ENCODE measurements at places on chromosomes 5 and 9.

GRCh38 chr9:98602839-98603500 is 105.8 kb downstream of the GABBR2 start:
- DNase-seq = no peak

GRCh38 chr5:41009232-41009631 is 61.9 kb downstream of the MROH2B start:
- DNase-seq = no peak

DNA sequence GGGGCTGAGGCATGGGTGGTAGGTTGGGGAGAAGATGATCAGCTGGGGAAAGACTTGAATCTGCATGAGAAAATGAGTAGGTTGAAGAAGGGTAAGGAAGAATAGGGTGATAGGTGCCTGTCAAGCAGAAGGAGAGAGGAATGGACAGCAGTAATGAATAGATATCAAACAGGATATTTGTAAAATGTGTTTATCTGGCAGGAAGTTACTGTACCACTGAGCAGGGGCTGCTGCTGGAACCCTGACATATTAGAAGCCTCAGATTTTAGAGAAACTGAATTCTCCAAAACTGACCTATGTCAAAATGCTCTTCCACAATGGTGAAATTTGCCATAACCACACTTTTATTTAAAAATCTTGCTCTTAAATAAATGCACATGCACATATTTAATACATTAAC is 41.0 kb downstream of the CCDC192 start:
- no peak for DNase-seq

DNA sequence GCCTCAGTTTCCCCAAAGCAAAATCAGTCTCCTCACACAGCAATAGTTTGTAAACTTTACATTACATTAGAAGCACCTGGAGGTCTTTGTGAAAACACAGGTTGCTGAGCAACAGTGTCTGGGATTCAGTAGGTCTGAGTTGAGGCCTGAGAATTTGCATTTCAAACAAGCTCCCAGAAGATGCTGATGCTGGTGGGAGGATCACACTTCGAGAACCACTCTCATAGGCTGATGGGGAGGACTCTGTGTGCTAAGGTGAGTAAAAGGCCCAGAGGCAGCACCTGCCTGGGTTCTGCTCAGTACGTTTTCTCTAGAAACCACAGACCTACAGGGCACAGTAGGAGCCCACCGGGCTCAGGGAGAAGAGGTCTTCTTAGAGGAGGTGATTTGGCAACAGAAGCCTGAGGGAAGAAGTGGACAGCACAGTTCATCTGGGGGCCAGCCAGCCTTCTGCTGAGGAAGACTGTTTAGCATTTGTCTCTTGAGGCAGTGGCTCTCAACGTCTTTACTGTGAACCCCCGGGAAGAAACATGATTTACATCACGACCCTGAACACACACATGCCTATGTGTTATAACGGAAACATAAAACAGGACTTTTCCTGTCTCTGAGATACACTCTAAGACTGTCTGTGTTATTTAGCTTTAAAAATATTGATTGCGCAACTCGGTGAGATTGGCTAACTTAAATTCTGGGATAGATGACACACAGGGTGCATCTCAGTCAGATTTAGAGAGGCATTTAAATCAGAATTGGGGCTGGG is 24.8 kb upstream of the DENND1A start:
- no peak for DNase-seq

DNA sequence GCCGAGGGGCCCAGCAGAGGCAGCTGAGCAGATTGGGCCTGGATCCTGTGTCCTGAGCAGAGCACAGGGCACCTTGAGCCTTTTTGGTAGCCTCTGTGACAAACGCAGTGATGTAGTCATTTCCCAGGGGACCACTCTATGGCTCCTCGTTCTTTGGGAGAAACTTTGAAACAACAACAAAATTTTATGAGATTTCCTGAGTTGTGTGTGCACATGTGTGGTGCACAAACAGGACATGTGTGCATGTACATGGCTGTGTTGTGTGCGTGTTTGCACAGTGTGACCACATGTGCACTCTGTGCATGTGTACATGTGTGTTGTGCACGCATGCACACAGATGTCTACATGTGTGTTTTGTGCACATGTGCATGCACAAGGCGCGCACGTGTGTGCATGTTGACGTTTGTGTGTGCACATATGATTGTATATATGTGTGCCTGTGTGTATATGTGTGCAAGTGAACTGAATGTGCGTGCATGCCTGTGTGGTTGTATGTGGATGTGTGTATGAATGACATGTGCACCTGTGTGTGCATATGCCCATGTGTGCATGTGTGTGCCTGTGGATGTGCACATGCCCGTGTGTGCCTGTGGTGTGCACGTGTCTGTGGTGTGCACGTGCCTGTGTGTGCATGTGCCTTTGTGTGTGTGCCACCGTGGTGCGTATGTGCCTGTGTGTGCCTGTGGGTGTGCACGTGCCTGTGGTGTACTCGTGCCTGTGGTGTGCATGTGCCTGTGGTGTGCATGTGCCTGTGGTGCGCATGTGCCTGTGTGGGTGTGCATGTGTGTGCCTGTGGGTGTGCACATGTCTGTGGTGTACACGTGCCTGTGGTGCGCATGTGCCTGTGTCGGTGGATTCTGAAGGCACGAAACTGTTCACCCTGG is 221.6 kb downstream of the CACNA1B start:
- DNase-seq = no peak

DNA sequence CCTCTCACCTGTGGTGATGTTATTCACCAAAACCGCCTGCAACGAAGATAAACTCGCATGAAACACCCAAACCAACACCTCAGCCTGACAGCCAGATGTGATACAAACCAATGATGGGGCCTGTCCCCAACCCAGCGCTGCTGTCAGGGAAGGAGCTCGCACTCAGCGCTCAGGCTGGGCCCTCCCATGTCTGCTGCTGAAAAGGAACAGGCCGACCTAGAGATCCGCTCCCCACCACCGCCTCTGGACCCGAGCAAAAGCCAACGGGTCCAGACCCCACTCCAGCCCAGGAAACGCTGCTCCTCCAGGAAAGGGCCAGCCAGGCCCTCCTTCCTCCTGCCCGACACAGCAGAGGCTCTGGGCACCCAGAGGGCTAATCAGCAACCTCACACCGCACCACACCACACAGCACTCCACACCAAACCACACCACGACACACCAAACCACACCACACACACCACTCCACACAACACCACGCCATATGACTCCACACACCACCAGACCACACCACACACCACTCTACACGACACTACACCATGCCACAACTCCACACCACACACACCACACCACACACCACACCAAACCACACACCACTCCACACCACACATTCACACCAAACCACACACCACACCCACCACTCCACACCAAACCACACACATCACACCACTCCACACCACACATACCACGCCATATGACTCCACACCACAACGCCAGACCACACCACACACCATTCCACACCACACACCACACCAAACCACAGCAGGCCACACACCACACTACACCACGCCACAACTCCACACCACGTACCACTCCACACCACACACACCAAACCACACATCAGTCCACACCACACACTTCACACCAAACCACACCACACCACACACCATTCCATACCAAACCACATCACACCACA is 46.5 kb downstream of the GOLM1 start:
- no peak for DNase-seq

DNA sequence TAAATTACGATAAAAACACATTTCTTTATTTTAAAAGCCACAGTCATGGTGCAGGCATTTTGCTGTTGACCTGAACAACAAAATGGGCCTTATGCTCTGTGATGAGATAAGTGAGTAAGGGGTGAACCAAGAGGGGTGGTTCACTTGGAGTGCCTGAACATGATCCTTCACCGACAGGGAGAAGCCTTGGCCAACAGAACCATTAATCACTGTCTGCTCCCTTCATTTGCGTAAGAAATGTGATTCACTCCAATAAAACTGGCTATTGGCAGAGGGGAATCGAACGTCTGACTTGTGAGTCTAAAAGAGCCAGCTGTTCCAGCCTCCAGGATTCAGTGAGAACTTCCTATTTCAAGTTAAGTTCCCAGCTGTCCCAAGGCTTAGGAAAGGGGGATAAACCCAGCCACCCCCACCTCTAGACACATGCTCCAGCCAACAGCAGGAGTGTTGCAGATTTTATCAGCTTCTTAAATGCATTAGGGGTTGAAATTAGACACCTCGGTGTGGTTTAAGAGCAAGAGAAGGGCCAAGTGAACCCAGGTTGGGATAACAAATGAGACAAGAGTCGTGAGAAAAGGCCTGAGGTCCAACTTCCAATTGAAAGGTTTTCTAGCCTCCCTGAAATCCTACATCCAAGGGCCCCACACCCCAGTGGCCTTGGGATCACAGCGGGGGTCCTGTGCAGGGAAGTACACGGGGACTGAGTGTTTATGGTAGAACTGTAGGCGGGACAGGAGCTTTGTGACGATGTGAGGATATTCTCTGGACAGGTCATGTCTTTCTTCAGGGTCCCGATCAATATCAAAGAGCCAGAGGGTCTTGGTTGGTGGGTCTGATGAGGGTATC is 131.4 kb upstream of the LHFPL2 start:
- DNase-seq = no peak

- DNase-seq = no peak
These were observed 193.9 kb downstream of the RFK start for GRCh38 chr9:76200315-76200714.

- no peak for DNase-seq
These were observed 93.3 kb downstream of the TMEM174 start for GRCh38 chr5:73266176-73266738.

DNA sequence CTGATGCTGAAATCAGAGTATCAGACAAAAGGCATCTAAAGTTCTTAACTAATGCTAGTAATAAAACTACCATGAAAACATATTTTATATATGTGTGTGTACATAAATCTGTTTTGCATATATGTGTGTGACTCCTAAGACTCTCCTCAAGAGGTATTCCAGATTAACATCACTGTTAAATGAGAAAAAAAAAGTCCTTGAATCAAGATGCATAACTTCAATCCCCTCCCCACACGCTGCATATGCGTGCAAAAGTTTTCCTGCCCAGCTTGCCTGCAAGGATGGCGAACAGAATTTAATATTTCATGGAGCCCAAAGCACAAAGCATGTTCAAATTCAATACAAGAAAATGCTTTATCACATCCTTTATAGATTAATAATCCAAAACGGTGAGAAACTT is 34.7 kb downstream of the EFNA5 start:
- no peak for DNase-seq

GRCh38 chr5:21070858-21071257 is 1082.9 kb upstream of the CDH18 start:
- no peak for DNase-seq

DNA sequence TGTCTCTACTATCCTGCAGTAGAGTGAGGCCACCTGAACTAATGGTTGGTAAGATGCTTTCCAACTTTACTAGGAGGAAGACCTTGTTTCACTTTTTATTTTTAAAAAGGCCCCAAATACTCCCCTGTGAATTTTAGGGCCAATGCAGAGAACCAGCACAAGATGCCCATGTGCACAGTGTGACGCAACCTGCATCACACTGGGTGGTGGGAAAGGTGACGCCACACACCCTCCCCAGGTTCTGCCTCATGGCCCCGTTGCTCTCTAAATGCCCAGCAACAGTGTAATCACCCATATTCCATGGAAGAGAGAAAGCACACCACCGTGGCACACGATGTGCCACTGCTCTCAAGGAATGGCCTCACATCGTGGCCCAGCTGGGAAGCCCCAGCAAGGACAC is 6.4 kb downstream of the SURF4 start:
- DNase-seq = no peak

DNA sequence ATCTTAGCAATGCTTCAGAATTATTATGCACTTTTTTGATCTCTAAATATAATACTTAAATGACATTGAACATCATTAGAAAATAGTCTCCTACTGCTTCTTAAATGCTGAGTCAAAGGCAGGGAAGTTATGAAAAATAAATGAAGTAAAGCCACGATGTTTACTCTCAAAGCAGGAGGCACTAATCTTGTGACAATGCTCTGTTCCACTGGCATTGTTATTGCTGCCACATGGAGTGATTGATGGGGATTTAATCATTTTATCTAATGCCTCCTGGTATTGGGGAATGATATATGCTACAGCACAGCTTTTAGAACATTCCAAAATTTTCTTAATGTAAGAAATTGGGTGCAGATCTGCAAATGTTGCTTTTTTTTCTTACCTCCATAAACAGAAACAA is 1655.4 kb upstream of the NUDT12 start:
- no peak for DNase-seq

DNA sequence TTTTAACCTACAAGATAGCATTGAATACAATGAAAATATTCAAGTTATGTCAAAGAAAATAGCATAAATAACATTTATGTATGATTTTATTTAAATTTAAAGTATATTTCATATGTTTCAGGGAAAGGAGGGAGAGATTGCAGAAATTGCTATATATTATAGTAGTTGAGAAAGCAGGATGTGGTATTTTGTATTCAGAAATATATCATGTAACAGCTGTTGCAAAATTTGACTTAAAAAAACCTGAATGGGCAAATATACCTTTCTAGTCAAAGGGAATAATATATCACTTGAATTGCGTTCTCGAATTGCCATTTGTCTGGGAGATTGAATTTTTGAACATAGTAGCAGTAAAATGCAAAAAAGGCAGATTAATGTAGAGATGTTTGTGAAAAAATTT is 80.6 kb downstream of the PAM start:
- no peak for DNase-seq

GRCh38 chr9:83651558-83651957 is 28.6 kb downstream of the IDNK start:
- no peak for DNase-seq

GRCh38 chr9:33151007-33151557 is 16.1 kb downstream of the B4GALT1 start:
- no peak for DNase-seq

- DNase-seq = no peak
These were observed 114.4 kb downstream of the VPS13A start for GRCh38 chr9:77291714-77292113.

- DNase-seq = peak; percentile 40
These were observed 75.4 kb upstream of the ANKH start for GRCh38 chr5:14946815-14947620.

GRCh38 chr5:89690331-89690730 is 719.2 kb downstream of the CETN3 start:
- DNase-seq = no peak

DNA sequence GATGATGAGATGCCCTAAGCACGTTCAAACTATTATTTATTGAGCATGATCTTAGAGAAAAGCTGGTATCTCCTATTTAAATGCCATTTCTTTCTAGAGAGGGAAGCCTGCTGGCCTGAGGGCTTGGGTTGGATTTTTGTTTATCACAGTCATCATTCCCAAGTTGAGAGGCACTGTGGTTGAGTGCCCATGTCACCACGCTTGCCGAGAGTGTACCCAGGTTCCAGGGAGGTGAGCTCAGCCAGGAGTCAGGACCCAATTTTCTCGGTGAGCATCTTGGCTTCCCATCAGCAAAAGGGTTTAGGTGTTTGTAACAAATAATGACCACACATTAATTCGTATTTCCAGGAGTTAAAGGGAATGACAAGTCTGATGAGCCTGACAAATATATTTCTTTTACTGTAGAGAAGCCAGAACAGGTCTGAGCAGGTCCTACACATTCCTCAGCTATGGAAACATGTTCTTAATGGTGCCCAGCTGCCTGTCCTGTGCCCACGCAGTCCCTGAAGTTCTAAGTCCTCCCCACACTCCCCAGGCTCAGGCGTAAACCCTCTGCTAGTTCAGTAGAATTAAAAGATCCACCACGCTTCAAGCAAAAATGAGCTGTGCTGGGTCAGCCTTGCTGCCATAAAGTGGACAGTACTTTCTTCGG is 258.9 kb upstream of the IRX2 start:
- DNase-seq = no peak

All from RPMI8226 (cell line).